Upper lobe of right lung (tissue), 1 donor: ENCODE measurements at places on chromosomes 2 and 18. TPM values are rescaled to one million over a fixed set of nuclear protein-coding genes. Genes with fewer than 3 reads are reported as not detected.

- DNase-seq, result no peak
Observed at GRCh38 chr2:173456960-173457359, 102.3 kb downstream of the CDCA7 start.

- DNase-seq, result no peak
Observed at GRCh38 chr18:27887287-27887686, 289.6 kb downstream of the CDH2 start.

GRCh38 chr2:141611-142010, 95.3 kb upstream of the FAM110C start:
- DNase-seq, result no peak

- DNase-seq, result no peak
Observed at GRCh38 chr2:64442801-64443429, 11.0 kb upstream of the LGALSL start.

DNA sequence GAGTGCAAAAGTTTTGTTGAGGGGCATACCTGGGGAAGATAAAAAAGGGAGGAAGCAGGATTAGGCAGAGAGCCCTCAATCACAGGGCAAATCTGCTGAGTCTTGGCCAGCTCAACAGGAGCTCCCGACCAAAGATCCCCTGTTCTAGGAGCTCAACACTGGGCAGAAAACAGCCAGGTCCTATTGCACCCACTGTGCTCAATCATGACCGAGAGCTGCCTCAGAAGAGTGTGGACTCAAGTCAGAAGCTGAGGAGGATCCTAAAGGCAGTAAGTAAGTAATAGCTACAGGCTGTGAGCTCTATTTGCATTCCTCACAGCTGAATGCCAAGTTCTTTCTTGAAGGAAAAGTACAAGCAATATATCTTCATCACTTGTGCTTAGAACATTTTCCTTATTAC, 334.4 kb upstream of the NRP2 start:
- DNase-seq, result no peak

DNA sequence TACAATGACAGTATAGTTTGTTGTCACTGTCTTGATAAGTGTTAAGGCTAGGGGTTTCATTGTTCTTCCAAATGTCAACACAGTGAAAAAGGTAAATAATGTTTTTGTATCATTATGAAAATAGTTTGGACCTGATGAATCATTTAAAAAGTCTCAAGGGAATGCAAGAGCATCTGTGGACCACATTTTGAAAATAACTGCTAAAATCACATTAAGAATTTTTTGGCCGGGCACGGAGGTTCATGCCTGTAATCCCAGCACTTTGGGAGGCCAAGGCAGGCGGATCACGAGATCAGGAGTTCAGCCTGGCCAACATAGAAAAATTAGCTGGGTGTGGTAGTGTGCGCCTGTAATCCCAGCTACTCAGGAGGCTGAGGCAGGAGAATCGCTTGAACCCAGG, 10.3 kb downstream of the SCN1A start:
- DNase-seq, result no peak

- no peak for DNase-seq
Observed at GRCh38 chr2:24285484-24286152, 74.7 kb downstream of the ITSN2 start.

GRCh38 chr2:27347641-27348040, 8.9 kb downstream of the GTF3C2 start:
- no peak for DNase-seq

DNA sequence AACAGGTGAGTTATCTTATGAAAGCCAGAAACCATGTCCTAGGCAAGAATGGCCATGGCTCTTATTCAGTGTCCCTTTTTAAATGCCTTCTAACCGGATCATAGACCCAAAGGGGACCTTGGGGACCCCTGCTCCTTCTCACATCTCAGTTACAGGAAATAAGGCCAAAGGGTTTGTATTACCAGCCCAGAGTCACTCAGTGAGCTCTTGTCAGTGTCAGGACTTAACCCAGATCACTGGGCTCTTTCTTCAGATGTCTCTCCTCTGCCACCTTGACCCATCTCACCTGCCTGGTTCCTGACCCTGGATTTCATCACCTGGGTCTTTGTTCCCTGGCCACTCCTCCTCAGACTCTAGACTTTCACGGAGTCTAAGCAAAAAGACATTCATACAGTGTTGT, 556.7 kb downstream of the CMPK2 start:
- no peak for DNase-seq

DNA sequence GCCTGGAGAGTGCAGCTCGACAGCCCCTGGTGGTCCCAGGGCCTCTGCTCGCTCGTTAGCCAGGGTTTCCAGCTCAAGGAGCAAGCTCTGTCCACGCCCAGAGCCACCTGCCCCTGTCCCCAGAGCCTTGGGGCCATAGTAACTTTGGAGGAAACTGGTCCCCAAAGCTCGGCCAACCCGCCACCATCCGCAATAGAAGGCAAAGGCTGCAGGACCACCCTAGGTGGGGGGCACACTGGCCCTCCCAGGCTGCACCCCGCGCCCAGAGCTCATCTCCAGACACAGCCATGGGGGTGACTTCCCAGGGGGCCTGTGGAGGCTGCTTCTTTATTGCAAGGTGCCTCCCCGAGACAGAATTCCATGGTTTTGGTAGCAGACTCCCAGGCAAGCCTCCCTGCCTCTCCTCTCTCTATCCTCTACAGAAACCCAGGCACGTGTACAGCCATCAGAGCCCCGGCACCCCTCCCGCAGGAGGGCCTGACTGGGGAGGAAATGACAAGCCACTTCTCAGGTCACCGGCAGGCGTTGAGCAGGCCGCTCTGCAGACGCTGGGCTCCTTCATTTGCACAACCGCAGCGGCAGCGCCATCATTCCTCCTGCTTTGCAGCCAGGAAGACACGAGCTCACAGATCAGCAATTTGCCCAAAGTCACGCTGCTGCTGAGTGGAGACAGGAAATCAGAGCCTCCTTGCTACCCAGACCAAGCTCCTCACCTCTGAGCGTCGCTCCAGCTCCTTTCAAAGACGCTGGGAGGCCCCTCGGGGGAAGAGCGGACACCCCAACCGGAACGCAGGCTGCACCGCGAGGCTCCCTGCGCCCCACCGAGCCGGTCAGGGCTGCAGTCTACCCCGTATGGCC, 80.2 kb downstream of the NDUFA10 start:
- DNase-seq, result peak; percentile 69

GRCh38 chr2:230956827-230957755, 32.0 kb upstream of the GPR55 start:
- DNase-seq, result no peak

- DNase-seq, result peak; percentile 58
Observed at GRCh38 chr2:176085861-176086771, 2.4 kb upstream of the EVX2 start.

- DNase-seq, result no peak
Observed at GRCh38 chr2:176094349-176094748, 1.8 kb downstream of the HOXD13 start.

- no peak for DNase-seq
Observed at GRCh38 chr2:190090148-190090547, 27.6 kb upstream of the MSTN start.

- no peak for DNase-seq
Observed at GRCh38 chr2:48205137-48205798, 299.0 kb upstream of the FBXO11 start.

GRCh38 chr2:12177455-12178288, 431.2 kb downstream of the LPIN1 start:
- no peak for DNase-seq

DNA sequence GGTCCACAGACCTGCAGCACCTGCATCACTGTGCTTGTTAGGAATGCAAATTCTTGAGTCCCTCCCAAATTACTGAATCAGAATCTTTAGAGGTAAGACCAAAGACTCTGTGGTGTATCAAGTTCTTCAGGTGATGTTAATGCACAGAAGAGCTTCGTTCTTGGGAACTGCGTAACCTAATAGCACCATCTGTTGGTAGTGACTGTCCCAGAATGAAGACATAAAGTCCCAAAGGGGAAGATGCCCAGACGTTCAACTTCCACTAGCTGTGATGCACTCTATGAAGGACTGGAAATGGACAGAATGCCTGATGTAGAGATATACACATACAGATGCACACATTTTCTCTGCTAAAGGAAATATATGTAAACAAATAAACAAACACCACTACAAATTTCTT, 576.0 kb downstream of the LRP1B start:
- DNase-seq, result no peak

DNA sequence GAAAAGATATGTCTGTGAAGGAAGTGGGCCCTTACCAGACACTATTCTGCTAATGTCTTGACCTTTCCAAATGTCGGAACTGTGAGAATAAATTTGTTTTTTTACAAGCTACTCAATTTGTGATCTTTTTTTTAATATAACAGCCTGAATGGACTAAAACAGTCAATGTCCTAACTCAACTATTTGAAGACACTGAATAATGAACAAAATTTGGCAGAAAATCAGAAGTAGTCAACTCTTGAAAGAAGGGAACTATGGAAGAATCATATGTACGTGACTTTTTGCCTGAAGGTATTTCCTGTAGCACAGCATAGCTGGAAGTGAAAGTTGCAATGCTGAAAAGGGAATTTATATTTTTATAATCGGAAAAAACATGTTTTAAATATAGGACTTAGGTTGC, 351.8 kb upstream of the TFPI start:
- DNase-seq, result no peak

The COLEC11 gene
- total RNA-seq, result 1.5 TPM

The RTP5 gene
- not detected for total RNA-seq
